ENCODE measurements at places on chromosomes 4 and X. TPM values are rescaled to one million over a fixed set of nuclear protein-coding genes. Genes with fewer than 3 reads are reported as not detected.

FGB gene
- 0.44 TPM for total RNA-seq

GIMD1 gene
- total RNA-seq: not detected

SRPK3 gene
- total RNA-seq: 0.67 TPM

MAGEA8 gene
- 0.33 TPM for total RNA-seq

IL2RG gene
- total RNA-seq: 0.31 TPM

STPG2 gene
- total RNA-seq: 0.17 TPM

FRMPD4 gene
- total RNA-seq: 2.2 TPM

DNA sequence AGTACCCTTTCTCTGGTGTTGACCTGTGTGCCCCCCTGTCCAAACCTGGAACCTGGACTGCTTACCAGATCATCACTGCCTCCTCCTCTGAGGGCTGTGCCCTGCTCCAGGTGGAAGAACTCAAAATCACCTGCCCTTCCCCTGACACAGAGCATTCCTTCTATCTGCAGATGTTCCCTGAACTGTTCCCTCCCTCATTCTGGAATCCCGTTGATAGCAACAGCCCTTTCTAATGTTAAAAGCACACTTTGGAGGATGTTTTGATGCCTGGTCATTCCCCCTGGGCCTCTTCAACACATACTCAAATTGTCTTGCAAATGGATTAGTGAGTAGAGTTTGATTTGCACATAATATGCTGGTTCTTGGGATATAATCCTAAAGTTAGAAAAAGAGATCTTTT, 225.8 kb downstream of the FGF13 start:
- no peak for ATAC-seq

- ATAC-seq: no peak
Observed at GRCh38 chr4:173482330-173482931, 47.6 kb downstream of the HAND2 start.

GRCh38 chrX:106566362-106566761, 45.4 kb upstream of the RADX start:
- ATAC-seq: no peak

DNA sequence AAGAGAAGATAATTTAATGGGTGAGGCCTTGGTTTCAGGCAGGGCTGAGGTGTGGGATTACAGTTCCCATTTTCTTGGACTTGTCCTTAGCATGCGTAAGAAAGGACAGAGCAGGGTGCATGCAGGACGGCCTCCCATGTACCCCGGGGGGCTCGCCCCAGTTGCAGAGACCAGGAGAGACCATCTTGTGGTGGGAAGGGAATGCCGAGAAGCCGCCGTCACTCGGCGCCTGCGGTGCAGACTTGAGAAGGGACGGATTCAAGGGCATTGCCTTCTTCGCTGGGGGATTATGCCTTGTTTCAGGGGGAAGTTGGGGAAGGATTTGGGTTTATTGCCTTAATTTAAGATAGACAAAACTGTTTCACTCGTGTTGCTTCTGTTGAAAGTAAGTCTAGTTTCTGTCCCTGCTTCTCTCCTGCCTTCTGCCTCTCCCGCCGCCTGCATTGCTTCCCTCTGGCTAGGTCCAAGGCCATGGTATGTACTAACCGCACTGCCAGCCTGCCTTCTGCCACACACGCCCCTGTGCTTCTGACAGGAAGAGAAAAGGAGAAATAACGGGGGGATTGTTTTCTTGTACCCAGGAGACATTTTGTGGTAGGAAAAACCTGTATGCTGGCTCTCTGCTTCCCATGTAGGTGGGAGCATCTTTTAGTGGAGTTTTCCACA, 175.9 kb downstream of the DCLK2 start:
- no peak for ATAC-seq

GRCh38 chrX:110042496-110042895, 39.6 kb downstream of the TMEM164 start:
- ATAC-seq: no peak

DNA sequence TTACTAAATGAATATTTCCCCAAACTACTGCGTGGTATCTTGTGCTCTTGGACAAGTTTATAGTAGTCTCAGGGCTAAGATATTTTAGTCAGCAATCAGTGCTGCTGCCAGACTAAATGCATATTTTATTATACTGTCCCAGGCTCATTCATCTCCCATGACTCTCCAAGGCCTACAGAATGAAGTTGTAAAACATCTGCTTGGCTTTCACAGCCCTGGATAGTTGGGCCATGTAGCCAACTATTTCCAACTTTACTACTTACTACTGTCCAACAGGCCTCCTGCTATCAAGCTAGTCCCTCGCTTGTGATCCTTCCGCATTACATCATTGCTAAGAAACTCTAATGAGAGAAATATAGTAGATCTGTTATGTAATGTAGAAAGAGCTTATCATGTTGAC, 31.4 kb downstream of the MAGEB16 start:
- no peak for ATAC-seq

All from motor neuron (in vitro differentiated cells).